ENCODE measurements at places on chromosomes 6 and 20. TPM values are rescaled to one million over a fixed set of nuclear protein-coding genes. Genes with fewer than 3 reads are reported as not detected.

SLC17A9 gene
- 11.8 TPM for total RNA-seq

CLPSL2 gene
- not detected for total RNA-seq

BPIFA1 gene
- total RNA-seq: not detected

HS3ST5 gene
- total RNA-seq: not detected

OR2B6 gene
- total RNA-seq: not detected

F13A1 gene
- total RNA-seq: not detected

FOXA2 gene
- total RNA-seq: not detected

TTLL9 gene
- not detected for total RNA-seq

TINAG gene
- not detected for total RNA-seq

XRN2 gene
- total RNA-seq: 121 TPM

PPP1R14C gene
- not detected for total RNA-seq

MLN gene
- not detected for total RNA-seq

HMGN3 gene
- 69.3 TPM for total RNA-seq

RIN2 gene
- total RNA-seq: 88.0 TPM

DACT2 gene
- total RNA-seq: not detected

NRN1 gene
- total RNA-seq: 56.3 TPM

MRPL18 gene
- 69.4 TPM for total RNA-seq

MCM8 gene
- 6.8 TPM for total RNA-seq

PTK6 gene
- total RNA-seq: under 0.01 TPM

SLC2A10 gene
- total RNA-seq: 16.0 TPM

ID4 gene
- total RNA-seq: 0.85 TPM

SNRNP48 gene
- total RNA-seq: 18.5 TPM

AVP gene
- total RNA-seq: not detected

GPLD1 gene
- 0.17 TPM for total RNA-seq

TMEM244 gene
- total RNA-seq: not detected

KHDRBS2 gene
- not detected for total RNA-seq

TM9SF4 gene
- 33.5 TPM for total RNA-seq

CAP2 gene
- 2.6 TPM for total RNA-seq

PRSS35 gene
- not detected for total RNA-seq

MRPL2 gene
- total RNA-seq: 19.4 TPM

ZBTB24 gene
- total RNA-seq: 7.5 TPM

GRM1 gene
- not detected for total RNA-seq

EYA2 gene
- total RNA-seq: not detected

LY6G6F gene
- not detected for total RNA-seq

OR2H2 gene
- total RNA-seq: not detected

SULF2 gene
- 92.1 TPM for total RNA-seq

HSPA1B gene
- 68.8 TPM for total RNA-seq

NFKBIL1 gene
- 21.0 TPM for total RNA-seq

POM121L2 gene
- not detected for total RNA-seq

LPA gene
- not detected for total RNA-seq

RIPPLY2 gene
- total RNA-seq: not detected

EYA4 gene
- total RNA-seq: under 0.01 TPM

UNC5CL gene
- total RNA-seq: 0.14 TPM

NR2E1 gene
- not detected for total RNA-seq

BACH2 gene
- total RNA-seq: 1.3 TPM

TRERF1 gene
- 0.17 TPM for total RNA-seq

AGPAT1 gene
- 9.5 TPM for total RNA-seq

LTB gene
- total RNA-seq: 30.5 TPM

HMGCLL1 gene
- total RNA-seq: not detected

SLC13A3 gene
- 0.05 TPM for total RNA-seq
